ENCODE measurements at places on chromosomes 12 and 14. TPM values are rescaled to one million over a fixed set of nuclear protein-coding genes. Genes with fewer than 3 reads are reported as not detected.

DNA sequence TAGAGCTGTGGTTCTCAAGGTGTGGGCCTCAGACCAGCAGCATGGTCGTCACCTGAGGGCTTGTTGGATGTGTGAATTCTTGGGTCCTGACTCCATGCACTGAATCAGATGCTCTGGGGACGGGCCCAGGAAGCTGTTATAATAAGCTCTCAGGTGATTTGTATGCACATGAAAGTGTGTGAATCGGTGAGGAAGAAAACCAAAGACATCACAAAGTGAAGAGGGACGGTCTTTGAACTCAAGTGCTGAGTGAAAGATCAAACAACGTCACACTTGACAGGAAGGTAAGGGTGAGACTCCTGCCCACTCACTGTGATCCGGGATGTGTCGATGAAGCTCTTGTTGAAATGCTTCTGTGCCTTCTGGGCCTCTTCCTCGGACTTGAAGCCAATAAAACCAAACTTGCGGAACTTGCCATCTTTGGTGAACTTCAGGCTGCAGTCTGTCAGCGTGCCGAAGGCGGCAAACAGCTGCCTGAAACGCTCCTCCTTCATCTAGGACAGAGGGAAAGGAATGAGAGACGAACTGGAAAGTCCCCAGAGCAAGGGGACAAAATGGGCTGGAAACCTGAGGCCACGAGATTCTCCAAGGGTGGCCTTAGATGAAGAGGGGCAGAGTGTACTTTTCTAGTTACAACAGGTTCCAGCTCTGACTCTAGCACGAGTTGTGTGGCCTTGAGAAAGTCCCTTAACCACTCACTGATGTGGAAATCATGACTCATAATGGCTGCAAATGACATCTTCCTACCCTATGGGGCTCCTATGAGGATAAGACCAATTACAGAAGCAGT lies 4.0 kb downstream of the RBM19 start:
- DNase-seq: no peak

DNA sequence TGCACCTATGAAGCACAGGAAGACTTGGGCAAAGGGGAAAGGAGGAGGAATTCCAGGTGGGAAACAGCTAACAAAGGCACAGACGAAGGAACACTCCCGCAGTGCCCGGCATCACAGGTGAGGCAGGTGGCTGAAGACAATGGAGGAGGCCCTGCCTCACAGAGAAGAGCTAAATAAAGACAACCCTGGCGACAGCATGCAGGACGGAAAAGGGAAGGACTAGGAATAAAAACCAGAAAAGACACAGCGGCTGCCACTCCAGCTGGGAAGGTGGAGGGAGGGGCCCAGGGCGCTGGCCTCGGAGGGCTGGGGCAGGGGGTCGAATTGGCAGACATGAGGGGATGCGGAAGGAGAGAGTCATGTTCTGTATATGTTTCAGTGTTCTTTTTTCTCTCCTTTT lies 43.0 kb upstream of the ANO2 start:
- DNase-seq: no peak

The GLIPR1L1 gene
- not detected for total RNA-seq

GRCh38 chr14:101719045-101719645 lies 42.4 kb upstream of the PPP2R5C start:
- DNase-seq: no peak

DNA sequence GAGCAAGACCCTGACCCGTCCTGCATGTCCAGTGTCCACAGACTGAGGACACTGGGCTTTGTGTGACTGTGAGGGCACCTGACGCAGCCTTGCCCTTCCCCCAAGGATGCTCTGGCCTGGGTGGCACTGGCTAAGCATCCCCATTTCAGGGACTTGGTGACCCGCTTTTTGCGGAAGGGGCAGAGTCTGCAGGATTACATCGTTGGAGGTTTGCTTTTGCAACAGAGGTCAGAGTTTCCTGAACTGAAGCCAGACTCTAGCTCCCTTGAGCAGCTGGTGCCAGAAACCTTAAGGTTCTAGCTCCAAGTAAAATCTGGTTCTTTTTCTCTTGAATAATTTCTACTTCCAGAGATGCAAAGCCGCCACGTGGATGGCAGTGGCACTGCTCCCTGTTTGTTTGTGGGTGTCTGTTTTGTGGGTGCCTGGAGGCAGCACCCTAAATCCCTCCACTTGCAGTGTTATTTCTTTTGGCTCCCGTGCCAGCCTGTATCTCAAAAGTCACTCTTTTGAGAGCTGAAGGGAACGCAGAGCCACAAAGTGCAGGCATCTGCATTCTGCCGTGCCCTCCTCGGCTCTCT lies 184.7 kb downstream of the TSPAN9 start:
- DNase-seq: no peak

DNA sequence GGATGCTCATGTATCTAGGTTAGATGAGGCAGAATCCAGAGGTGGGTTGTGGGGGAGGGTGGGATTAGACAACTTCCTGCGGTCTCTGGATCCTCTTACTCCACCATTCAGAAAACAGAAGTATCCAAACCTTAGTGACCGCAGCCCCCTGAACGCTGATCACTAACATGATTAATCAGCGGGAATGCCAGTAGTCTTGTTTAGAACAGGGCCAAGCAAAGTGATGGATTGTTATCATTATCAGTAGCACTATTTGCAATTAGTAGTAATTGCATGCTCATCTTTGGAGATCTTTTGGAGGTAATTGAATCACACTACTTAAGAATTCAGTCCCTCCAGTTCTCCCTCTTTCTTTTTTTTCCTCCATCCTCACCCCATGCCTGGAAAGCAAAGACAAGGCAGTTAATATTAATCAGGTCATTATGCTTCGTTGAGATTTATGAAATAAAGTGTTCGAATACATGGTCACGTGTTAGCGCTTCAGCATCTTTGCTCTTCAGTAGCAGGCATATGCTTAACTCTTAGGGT lies 182.8 kb upstream of the NTF3 start:
- no peak for DNase-seq

DNA sequence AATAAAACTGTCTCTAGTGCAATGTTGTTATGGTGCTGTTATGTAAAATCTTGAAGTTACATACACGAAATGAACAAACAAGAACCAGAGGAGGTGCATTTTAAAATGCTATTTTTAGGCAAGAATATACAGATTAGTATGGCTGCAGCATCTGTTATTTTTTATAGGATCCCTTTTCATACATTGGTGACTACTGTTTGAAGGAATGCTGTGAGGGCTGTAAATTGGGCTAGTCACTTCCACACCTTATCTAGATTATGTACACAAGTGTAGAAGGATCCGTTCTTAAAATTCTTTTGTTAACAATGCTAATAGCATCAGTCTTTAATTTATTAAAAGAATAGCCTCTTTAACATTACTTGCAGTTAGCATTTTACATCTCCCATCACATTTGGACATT lies 284.3 kb upstream of the MDGA2 start:
- no peak for DNase-seq

- no peak for DNase-seq
These were observed 1.6 kb upstream of the AQP6 start for GRCh38 chr12:49971141-49971540.

The NEUROD4 gene
- total RNA-seq: not detected
